Suppressor macrophage treated with lipopolysaccharide for 4 hours (primary cell): ENCODE measurements at places on chromosomes 6 and 20.

DNA sequence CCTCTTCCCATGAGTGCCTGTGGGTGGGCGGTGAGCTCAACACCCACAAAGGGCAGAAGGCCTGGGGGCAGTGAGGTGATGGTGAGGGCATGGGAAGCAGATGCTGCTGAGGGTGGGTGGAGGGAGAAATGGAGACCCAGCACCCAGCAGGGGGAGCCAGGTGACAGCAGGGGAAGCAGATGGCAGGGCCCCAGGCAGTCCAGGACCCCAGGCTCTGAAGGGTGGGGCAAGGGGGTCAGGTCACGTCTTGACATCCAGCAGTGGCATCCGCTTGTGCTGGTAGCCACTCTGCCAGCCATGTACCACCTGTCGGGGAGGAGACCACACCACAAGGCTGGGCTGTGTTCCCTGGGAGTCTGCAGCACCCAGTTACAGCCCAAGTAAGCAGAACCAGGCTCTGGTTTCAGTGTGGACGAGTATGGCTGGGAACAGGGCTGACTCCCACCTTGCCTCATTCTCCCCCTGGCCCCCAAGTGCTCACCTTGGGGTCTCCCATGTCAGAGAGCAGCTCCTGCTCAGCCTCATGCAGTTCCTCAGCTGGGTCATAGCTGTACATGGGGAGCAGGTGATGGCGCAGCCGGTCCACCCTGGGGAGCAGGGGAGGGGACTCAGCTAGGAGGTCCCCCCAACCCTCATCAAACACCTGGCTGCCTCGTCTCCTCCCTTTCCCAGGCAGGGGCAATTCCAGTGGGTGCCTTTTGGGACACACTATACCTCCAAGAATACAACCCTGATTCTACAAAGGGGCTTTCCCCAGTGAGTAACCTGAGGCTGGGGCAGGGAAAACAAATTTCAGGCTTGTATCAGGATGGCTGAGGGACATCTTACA, 2.0 kb downstream of the SMIM29 start:
- DNase-seq, result no peak

DNA sequence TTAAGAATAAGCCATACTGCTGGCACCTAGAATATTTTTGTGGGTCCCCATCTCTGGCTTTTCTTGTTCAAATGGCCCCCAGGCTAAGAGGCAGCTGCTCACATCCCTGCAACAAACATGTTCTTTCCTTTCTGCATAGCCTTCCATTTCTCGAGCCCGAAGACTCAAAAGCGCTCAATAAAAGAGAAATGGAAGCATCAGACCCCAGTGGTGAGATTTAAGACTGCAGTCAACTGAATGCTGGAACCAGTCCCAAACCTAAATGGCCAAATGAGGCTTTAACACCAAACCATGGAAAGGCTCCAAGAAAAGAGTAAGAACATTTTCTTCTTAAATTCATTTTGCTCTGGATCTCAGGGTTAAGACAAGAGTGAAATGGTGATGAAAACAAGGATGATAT, 122.1 kb upstream of the TRAF3IP2 start:
- DNase-seq, result no peak

DNA sequence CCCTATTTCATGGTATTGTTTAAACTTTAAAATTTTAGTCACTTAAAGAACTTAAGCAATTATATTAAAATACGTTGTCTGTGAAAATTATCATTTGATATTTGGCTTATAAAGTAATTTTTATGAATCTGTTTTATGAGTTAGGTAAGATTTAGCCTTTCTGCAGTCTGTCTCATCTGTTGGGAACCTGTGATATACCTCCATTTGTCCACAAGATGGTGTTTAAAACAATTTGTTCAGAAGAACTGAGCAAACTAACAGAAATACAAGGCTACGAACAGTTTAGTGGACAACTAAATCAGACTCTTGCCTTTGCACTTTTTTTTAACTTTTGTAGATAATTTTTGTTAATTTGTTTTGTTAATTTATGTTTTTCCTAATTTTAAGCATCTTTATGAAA, 92.4 kb downstream of the COL9A1 start:
- DNase-seq, result no peak

- no peak for DNase-seq
Measured at GRCh38 chr6:155162682-155163081, 101.1 kb upstream of the CLDN20 start.

DNA sequence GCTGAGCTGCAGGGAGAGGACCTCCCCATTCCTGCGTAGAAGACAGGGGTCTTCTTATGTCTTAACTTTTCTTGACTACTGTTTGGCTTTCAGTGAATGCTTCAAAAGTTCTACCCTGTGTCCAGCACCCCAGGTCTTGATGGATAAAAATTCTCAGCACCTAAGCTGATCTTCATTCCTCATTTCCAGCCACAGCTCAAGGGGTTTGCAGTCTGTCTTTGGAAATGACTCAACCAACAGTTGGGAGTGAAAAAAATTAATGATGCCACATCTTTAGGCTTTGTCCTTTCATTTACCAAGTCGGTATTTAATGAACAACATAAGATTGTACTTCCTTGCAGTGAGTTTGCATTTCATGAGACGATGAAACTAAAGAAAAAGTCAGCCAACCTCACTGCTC, 40.3 kb downstream of the PRDM1 start:
- DNase-seq, result no peak

GRCh38 chr20:6924681-6925080, 157.2 kb downstream of the BMP2 start:
- DNase-seq, result no peak

DNA sequence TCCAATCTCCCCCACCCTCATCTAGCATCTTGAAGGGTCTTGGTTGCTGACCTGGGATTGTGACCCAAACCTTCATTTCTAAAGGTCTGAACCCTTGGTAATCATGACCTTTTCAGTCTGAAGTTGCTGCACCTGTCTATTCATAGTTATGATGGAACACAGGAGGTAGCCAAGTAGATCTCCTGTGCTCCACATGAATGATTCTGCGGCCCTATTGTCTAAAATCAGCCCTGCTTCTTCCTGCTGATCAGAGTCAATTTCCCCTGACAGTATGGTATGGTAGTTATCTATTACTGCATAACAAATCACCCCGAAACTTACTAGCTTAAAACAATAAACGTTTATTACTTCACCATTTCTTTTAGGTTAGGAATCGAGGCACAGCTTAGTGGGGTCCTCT, 9.0 kb downstream of the OR2B6 start:
- no peak for DNase-seq

GRCh38 chr6:30821862-30822784, 62.2 kb upstream of the DDR1 start:
- DNase-seq, result peak; percentile 67

DNA sequence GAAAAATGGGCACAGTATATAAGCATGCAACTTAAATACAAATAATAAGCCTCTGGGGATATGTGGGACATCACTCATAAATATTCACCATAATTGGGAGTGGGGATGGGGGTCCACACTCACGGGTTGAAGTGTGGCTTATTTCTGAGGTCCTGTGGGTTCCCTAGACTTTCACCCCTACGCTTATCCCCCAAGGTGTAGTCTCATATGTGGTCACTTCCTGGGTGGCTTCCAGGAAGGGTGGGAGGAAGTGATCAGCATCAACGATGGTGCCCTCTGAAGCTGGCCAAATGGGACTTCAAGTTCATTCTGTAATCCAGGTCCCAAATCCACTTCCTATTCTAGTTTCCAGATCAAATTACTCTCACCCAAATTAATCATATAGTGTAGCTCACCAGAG, 59.5 kb downstream of the GNAS start:
- DNase-seq, result no peak

DNA sequence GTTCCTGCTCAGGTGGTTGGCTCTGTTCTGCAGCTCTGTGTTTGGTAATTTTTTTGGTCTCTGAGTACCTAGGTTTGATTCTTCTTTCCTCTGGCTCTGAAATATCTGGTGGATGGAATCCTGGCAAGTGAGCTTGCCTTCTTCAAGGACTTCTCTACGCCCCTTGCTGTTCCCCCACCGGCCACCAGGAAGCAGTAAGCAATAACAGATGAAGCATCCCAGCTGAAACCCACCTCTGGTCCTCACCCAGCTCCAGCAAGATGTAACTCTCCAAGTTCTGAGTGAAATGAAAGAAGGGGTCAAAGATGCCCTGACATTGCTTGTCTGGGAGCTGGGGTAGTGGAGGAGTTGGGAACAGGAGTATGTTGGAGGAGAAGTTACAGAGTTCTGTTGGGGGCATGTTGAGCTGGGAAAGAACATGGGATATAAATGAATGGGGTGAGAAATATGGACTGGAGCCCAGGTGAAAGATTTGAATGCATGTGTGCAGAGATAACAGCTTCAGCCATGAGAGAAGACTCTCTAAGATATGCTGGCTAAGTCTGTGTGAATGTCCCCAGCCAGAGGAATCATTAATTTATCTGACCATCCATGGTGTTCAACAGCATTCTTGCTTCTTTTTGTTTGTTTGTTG, 51.3 kb upstream of the GLP1R start:
- peak; percentile 11 for DNase-seq

DNA sequence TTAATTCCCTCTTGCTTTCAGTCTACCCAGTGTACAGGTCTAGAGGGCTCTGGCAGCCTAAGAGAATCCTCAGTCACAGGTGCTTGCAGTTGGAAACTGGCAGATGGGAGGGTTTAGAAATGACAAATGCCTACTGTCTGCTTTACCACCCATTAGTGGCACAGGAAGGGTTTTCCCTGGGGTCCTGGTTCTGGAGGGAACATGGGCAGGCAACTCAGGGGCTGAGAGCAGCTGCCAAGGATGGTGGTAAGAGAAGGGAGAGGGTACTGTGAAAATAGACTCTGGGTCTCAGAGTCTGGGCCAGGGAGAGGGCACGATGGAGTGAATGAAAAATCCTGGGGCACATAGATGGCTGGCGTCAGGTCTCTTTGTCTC, 103.5 kb downstream of the TCP11 start:
- no peak for DNase-seq

DNA sequence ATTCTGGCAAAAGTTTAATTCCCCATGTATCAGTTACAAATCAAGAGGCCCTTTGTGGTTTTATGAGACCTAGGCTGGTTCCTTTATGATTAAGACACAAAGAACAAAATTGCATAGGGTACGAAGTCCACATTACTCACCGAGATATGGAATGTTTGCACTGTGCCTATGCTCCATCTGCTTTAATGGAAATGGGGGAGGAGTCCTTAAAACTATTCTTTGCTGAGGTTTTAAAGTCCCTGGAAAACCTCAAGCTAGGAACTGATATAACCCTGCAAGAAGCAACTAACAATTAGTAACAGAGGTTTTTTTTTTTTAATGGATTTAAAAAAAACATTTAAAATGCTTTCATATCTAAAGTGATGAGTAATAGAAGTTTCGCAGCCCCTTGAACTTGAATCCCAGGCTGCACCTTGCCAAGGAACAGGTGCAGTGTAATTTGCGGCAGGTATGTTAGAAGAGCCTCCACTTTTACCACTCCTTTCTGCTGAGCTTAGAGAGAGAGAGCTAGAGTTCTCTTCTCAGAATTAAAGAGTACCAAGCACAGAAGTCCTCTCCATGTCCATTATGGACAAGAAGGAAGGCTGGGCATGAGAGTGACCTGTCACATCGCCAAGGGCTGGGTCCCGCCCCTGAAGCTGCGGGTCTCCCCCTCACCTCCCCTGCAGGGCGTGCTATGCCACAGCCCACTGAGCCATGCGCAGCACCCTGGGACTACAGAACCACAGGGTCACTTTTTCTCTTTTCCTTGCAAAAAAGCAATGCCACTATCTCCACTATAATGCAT, 2.3 kb downstream of the SERPINB1 start:
- DNase-seq, result peak; percentile 52

DNA sequence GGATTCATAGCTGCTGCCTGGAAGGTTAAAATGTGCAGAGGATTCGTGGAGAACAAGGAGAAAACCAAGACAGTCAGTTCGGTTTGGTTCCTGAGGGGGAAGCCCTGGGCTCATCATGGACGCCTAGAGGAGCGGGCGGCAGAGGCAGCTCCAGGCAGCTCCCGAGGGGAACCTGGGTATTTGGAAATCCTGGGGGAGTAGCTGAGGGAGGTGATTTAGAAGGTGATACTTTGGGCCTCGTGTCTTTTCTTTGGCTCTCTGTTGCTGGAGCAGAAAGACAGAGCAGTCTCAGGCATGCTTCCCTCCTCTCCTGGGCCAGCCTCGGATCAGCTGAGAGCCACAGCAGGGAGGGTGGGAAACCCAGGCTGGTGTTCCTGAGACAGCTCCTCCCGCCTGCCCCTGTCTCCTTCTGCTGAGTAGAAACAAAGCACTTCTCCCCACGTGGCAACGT, 139.5 kb downstream of the DLL1 start:
- no peak for DNase-seq

- DNase-seq, result no peak
Measured at GRCh38 chr20:36872852-36873251, 3.1 kb upstream of the TLDC2 start.

GRCh38 chr6:162343198-162343935, 384.2 kb downstream of the PRKN start:
- DNase-seq, result no peak

- DNase-seq, result no peak
Measured at GRCh38 chr6:48777411-48777810, 666.4 kb upstream of the PTCHD4 start.

DNA sequence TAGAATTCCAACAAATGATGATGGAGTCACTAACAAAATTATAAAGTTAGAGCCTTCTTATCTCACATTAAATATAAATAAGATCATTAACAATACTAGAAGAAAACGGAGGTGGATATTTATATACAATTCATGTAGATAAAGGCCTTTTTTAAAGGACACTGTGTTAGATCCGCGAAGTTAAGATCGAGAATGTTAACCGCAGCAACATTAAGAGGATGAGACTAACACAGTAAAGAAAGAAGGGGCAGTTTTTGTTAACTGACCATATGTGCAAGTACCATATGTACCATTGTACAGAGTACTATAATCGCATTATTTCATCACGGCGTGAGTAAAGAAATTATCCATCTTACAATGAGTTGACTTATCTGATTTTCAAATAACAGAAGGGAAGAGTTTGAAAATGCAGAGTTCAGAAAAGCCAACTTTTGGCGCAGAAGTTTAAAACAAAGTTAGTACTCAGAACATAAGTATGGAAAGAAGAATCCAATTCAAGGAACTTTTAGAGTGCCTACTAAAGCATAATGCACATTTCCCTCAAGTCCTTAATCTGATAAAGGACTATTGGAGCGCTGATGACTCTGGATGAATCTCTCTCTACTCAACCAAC, 1.4 kb downstream of the FBXL4 start:
- DNase-seq, result no peak

- DNase-seq, result no peak
Measured at GRCh38 chr20:31540406-31540805, 26.2 kb downstream of the HM13 start.

GRCh38 chr6:13831615-13832014, 17.3 kb upstream of the MCUR1 start:
- DNase-seq, result peak; percentile 72
